ENCODE measurements at places on chromosomes 6 and 20. TPM values are rescaled to one million over a fixed set of nuclear protein-coding genes. Genes with fewer than 3 reads are reported as not detected.

ENPP1 gene
- total RNA-seq: 7.3 TPM

SLC22A2 gene
- not detected for total RNA-seq

GLO1 gene
- total RNA-seq: 96.1 TPM

DNA sequence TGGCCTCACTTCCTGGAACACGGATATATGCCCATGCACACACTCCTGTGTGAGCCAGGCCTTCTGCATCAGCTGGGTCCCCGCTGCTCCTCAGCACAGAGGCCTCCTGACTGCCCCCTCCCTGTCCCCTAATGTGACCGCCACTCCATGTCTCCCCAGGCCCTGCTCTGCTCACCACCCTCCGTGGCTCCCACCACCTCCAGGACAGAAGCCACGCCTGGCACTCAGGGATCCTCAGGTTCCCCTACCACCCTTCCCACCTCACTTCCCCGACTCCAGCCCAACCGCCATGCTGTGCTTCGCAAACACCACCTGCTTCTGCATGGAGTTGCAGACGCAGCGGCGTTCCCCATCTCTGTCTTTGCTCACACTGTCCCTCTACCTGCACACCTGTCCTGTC is 4.3 kb upstream of the SRC start:
- no peak overlapping the region for H3K4me3 ChIP-seq
- peaks cover 4% of the 10 kb centered on the region for H3K4me1 ChIP-seq
- H3K27me3 ChIP-seq: no peaks in the 10 kb centered on the region
- H3K27ac ChIP-seq: no peak overlapping the region
- DNase-seq: no peak
- H3K36me3 ChIP-seq: no peaks in the 10 kb centered on the region

DNA sequence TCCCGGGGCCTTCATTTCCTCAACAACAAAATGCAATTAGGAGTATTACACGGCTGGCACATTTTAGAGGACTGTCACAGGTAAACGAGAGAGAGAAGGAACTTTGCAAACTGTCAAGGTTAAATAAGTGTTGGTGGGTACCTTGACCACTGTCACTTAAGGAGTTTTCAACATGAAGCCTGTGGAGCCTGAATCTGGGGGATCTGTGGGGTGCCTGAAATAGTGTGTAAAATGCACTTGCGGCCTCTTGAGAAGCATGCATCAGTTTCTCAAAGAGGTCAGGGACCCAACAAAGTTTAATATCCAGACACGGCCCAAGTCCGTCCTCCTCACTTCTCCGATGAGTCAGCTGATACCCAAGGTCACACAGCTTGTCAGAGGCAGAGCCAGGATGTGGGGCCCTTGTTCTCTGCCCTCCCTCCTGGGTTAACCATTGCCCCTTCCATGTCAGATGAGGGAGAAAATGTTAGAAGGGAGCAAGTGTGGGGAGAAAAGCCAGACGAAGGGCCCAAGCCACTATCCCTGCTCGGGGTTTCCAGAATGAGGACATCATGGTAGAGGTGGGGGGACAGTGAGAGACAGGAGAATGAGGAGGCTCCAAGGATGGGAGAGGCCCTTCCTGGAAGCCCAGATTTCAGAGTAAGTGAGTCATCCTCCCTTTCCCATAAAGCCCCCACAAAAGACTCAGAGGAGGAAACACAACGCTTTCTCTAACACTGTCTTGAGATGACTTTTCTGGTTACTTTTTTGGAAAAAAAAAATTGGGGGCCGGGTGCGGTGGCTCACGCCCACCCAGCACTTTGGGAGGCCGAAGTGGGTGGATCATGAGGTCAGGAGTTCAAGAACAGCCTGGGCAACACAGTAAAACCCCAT is 42.2 kb downstream of the C6orf132 start:
- DNase-seq: peak; percentile 88
- H3K27me3 ChIP-seq: no peaks in the 10 kb centered on the region
- H3K4me1 ChIP-seq: peaks cover 38% of the 10 kb centered on the region
- H3K27ac ChIP-seq: peak overlapping the region; percentile 84
- no peak overlapping the region for H3K4me3 ChIP-seq

DNA sequence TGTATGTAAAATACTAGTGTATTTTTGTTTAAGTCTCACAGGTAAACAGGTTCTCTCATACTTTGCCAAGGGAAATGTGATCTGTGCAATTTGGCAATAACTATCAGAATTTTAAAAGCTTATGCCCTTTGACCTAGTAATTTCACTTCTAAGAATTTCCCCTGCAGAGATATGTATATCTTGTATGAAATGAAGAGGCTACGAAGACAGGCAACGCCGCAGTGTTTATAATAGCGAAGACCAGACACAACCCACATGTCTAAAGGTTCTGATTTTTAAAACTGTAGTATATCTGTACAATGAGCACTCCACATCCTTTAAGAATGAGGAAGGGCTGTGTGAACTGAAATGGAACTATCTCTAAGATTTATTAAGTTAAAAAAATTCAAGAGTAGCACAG is 7.5 kb downstream of the TRAF3IP2 start:
- peak overlapping the region; percentile 35 for H3K27ac ChIP-seq
- no peaks in the 10 kb centered on the region for H3K36me3 ChIP-seq
- H3K27me3 ChIP-seq: no peaks in the 10 kb centered on the region
- H3K4me3 ChIP-seq: no peak overlapping the region
- H3K4me1 ChIP-seq: peaks cover 63% of the 10 kb centered on the region

DNA sequence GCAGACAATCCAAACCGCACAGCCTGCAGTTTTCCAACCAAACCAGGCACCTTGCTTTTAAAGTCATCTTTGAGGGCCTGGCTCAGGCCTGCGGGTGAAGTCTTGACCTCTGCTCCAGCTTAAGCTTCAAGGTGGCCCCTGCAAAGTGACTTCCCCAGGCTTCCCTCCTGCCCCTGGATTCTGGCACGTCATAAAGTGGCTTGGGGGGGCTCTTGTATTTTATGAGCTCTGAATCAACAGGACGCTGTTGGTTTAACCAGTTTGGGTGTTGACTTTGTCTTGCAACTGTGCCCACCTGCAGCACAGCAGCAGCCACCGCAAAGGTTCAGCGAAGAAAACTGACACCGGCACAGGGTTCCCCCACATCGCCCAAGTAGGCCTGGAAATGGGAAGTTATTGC is 81.2 kb downstream of the NFATC2 start:
- peaks cover 22% of the 10 kb centered on the region for H3K4me1 ChIP-seq
- H3K27me3 ChIP-seq: no peaks in the 10 kb centered on the region
- no peak overlapping the region for H3K4me3 ChIP-seq
- H3K27ac ChIP-seq: no peak overlapping the region
- no peaks in the 10 kb centered on the region for H3K36me3 ChIP-seq

DNA sequence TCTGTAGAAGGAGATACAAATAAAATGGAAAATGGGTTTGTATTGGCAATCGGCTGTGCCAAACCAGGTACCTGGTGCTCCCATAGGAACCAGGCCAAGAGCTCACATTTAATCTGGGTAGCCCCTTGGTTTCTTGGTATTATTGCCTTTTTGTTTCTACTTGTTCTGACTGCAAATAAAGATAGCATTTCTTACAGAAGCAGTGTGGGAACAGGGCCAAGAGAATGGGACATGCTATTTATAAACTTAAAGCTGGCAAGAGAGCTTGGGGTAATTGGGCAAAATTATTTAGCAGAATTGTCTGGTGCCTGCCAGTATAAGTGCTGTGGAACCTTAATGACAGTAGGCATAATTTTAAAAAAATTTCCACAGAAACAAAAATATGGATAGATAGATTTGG is 113.5 kb upstream of the GLP1R start:
- H3K4me1 ChIP-seq: no peaks in the 10 kb centered on the region
- H3K4me3 ChIP-seq: no peak overlapping the region
- DNase-seq: no peak
- no peaks in the 10 kb centered on the region for H3K27me3 ChIP-seq
- H3K36me3 ChIP-seq: no peaks in the 10 kb centered on the region
- H3K27ac ChIP-seq: no peak overlapping the region

DNA sequence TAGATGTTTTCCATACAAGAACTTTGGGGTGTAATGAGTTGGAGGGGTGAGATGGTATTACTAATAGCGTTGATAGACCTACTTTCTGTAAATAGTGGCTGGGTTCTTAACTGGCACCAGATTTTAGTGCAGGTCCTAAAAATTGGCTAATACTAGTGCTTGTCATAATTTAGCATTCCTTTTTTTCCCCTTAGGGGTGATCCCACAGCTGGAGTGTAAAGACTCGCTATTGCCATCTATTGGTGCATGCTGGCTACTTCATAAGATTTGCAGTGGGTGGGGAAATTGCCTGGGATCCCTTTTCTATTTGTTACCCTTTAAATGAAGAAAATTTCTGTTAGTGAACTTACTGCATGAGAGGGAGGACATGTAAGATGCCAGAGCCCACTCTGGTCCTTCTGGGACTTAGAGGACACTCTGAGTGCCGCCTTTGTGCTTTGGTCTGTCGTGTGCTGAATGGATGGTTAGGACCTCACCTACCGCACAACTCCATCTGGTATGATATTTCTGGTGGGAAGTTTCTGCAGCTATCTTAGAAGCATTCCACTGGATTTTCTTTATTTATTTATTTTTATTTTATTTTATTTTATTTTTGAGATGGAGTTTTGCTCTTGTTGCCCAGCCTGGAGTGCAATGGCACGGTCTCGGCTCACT is 195.5 kb downstream of the JARID2 start:
- H3K36me3 ChIP-seq: no peaks in the 10 kb centered on the region
- no peak overlapping the region for H3K4me3 ChIP-seq
- H3K27ac ChIP-seq: no peak overlapping the region
- DNase-seq: peak; percentile 47
- H3K4me1 ChIP-seq: peaks cover 57% of the 10 kb centered on the region

DNA sequence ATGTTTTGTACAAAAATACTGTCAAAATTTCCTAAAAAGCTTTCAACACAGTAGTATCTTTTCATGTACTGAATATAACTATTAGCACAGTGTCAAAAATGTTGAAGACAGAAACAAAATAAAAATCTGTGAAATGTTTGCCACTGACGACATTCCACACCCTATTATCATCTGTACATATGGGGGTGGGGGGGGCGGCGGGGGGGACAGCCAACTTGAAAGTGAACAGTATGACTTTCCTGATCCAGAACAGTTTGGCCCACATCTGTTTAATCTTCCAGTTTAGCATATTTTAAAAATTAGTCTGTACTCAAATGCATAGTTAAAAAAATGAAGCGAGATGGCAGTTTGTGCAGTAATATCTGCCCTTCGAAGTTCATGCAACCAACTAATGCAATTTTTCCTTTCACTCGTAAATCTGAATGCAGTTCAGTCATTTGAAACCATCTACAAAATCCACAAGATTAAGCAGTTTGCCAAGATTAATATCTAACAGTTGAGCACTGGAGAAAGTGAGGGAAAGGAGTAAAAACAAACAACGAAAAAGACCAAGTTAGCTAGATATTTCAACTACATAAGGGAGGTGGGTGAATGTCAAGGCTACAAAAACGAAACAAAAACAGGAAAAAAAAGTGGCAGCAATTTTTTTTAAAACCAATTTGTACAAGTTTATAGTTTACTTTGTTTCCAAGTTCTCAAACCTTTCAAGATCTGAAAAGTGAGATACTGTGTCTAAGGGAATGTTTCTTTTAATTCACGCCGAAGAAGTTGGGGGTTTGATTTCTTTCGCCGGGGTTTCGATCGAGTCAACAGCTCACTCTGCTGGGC is 1.9 kb downstream of the CITED2 start:
- no peaks in the 10 kb centered on the region for H3K36me3 ChIP-seq
- peaks cover 17% of the 10 kb centered on the region for H3K4me1 ChIP-seq
- peak overlapping the region; percentile 97 for H3K4me3 ChIP-seq

DNA sequence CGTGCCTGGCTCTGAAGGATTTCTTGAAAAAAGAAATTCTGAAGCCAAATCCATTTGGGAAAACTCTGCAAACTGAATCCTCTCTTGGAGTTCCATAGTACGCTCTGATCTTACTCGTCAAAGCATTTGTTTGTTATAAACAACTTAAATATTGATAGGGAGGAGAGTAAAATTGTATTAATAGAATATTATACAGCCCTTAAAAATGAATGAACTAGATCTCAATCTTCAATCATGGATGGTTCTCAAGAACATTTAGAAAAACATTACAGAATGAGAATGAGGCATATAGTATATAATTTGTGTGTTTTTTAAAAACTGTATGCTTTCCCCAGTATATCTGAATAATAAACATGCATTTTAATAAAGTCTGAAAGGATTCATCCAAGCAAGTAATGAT is 24.8 kb downstream of the KCTD20 start:
- H3K36me3 ChIP-seq: peaks cover 28% of the 10 kb centered on the region
- H3K27me3 ChIP-seq: no peaks in the 10 kb centered on the region
- no peaks in the 10 kb centered on the region for H3K4me1 ChIP-seq
- H3K27ac ChIP-seq: no peak overlapping the region
- no peak for DNase-seq

DNA sequence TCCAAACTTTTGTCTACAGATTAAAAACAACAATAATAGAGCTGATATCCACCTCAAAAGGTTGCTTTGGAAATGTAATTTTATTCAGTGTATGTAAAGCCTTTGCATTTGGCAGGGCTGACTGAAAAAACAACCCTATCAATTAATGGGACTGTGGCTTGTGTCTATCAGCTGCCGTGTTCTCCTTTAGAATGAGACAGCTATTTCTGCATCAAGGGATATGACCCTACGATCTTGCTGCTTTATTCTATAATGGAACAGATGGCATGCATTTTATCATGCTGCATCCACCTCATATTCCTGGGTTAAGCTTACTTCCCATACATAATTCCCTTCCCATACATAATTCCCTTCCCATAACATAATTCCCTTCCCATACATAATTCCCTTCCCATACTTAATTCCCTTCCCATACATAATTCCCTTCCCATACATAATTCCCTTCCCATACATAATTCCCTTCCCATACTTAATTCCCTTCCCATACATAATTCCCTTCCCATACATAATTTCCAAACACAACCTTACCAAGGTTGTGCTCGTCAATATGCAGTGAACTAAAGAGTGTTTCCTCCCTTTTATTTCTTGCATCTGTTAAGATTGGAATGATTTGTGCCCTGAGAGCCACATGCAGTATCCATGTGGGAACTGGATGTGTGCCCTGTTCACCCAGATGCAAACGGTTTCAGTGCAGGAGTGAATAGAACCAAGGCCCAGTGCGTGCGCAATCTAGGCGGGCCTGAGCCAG is 26.8 kb downstream of the SERPINB6 start:
- no peak overlapping the region for H3K4me3 ChIP-seq
- H3K36me3 ChIP-seq: no peaks in the 10 kb centered on the region
- no peak overlapping the region for H3K27ac ChIP-seq
- no peak for DNase-seq
- peaks cover 4% of the 10 kb centered on the region for H3K4me1 ChIP-seq

DNA sequence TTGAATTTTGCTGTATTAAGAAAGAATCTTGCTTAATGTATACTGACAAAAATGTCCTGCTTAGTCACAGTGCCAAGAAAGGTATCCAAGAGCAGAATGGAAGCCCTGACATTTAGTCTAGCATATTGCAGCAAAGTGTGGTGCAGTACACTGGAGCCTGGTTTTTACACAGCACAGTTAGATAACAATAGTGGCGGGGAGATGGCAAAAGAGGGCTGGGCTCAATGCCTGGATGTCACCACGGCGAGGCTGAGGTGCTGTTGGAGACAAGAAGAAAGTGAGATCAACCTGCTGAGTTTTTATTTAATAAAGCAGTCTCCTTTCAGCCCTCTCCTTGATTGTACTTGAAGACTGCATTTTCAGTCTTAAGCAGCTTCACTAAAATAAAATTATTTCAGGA is 426.0 kb downstream of the LMBRD1 start:
- H3K4me1 ChIP-seq: no peaks in the 10 kb centered on the region
- H3K36me3 ChIP-seq: no peaks in the 10 kb centered on the region
- no peak overlapping the region for H3K4me3 ChIP-seq

GRCh38 chr6:43229803-43230620 is 731 bp upstream of the DNPH1 start:
- no peaks in the 10 kb centered on the region for H3K36me3 ChIP-seq
- no peaks in the 10 kb centered on the region for H3K27me3 ChIP-seq
- H3K4me3 ChIP-seq: no peak overlapping the region
- DNase-seq: no peak

- no peaks in the 10 kb centered on the region for H3K4me1 ChIP-seq
- H3K27ac ChIP-seq: no peak overlapping the region
- H3K4me3 ChIP-seq: no peak overlapping the region
- H3K27me3 ChIP-seq: peaks cover 20% of the 10 kb centered on the region
Observed at GRCh38 chr6:39051399-39052122, 3.0 kb downstream of the GLP1R start.
